Breast epithelium (tissue), 4 donors: ENCODE measurements at places on chromosomes 7 and 10. TPM values are rescaled to one million over a fixed set of nuclear protein-coding genes. Genes with fewer than 3 reads are reported as not detected.
A peak's percentile ranks its signal among the peaks of the same experiment; 100 is the strongest.

DNA sequence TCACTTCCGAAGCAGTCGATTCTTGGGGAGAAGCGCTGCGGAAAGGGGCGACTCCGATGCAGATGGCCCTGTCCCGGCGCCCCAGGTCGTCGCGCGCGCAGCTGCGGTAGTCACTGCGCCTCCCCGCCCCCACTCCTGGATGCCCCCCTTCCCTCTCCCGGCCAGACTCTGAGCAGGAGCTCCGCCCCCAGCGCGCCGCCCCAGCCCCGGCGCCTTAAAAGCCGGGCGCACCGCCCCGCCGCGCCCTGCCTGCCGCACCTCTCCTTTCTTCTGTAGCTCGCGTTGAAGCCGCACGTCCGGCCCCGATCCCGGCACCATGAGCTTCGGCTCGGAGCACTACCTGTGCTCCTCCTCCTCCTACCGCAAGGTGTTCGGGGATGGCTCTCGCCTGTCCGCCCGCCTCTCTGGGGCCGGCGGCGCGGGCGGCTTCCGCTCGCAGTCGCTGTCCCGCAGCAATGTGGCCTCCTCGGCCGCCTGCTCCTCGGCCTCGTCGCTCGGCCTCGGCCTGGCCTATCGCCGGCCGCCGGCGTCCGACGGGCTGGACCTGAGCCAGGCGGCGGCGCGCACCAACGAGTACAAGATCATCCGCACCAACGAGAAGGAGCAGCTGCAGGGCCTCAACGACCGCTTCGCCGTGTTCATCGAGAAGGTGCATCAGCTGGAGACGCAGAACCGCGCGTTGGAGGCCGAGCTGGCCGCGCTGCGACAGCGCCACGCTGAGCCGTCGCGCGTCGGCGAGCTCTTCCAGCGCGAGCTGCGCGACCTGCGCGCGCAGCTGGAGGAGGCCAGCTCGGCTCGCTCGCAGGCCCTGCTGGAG is at the start of gene INA:
INA (plus strand) TSS at position 243 of the 817 bp plus-strand sequence; CDS start at position 317, 74 bp downstream.
- H3K36me3 ChIP-seq: no peaks in the 10 kb centered on the region
- H3K27me3 ChIP-seq: peaks cover 5% of the 10 kb centered on the region
- peaks cover 8% of the 10 kb centered on the region for H3K4me1 ChIP-seq
- no peak within 1 kb of the TSS for H3K4me3 ChIP-seq
- no peak within 1 kb of the TSS for H3K27ac ChIP-seq

DNA sequence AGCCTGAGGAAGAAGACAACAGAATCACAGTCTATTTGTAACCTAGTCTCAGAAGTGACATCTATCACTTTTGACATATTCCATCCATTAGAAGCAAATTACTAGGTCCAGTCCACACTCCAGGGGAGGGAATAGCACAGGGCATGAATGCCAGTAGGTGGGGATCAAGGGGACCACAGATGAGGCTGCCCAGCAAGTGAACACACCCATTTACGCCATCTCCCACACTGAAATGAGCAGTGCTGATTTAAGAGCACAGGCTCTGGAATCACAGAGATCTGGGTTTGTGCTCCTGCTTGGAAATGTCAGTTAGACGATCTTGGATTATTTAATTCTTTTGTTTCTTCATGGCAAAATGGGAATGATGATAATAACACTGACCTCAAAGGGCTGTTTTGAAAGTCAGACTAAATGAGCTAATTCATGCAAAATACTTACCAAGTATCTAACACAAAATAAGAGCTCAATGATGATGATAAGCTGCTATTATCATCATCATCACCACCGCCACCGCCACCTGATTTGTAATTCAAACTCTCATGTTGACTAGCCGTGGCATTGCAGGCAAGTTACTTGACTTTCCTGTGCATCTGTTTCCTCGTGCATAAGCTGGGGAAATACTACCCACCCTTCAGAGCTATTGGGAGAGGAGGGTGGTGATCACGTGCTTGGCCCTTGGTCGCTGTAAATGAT is 138.9 kb upstream of the KLF14 start:
- no peaks in the 10 kb centered on the region for H3K27me3 ChIP-seq
- H3K36me3 ChIP-seq: no peaks in the 10 kb centered on the region
- H3K4me3 ChIP-seq: no peak overlapping the region
- no peaks in the 10 kb centered on the region for H3K4me1 ChIP-seq
- peak overlapping the region; percentile 17 for H3K27ac ChIP-seq

DNA sequence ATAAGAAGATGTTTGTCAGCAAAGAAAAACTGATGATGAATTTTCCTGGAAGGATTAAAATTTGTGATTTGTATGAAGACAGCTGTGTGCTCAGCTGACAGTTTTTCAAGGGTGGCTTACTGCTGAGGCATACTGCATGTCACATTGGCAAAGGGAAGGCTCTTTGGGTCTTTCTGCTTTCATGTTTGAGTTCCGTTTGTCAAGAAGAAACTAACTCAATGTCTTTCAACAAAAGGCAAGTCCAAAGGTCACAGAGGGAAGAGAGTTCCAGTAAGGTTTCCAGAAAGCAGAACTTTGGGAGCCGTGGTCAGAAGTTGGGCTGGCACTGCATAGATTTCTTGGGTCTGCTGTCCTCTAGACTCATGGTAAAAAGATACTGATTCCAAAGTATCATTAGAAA is 16.9 kb downstream of the DYDC2 start:
- no peaks in the 10 kb centered on the region for H3K4me1 ChIP-seq
- no peaks in the 10 kb centered on the region for H3K27me3 ChIP-seq
- H3K36me3 ChIP-seq: no peaks in the 10 kb centered on the region
- no peak overlapping the region for H3K27ac ChIP-seq
- no peak for DNase-seq

GRCh38 chr7:87380905-87381304 is 35.4 kb downstream of the CROT start:
- no peaks in the 10 kb centered on the region for H3K4me1 ChIP-seq
- no peaks in the 10 kb centered on the region for H3K27me3 ChIP-seq
- peaks cover 3% of the 10 kb centered on the region for H3K36me3 ChIP-seq
- no peak overlapping the region for H3K27ac ChIP-seq

GRCh38 chr7:120920591-120921274 is 29.8 kb upstream of the ING3 start:
- H3K4me1 ChIP-seq: no peaks in the 10 kb centered on the region
- DNase-seq: no peak
- no peaks in the 10 kb centered on the region for H3K27me3 ChIP-seq

GRCh38 chr10:100502926-100503494 is 16.7 kb downstream of the SEC31B start:
- H3K27me3 ChIP-seq: no peaks in the 10 kb centered on the region
- H3K4me1 ChIP-seq: no peaks in the 10 kb centered on the region
- no peak overlapping the region for H3K4me3 ChIP-seq
- no peak overlapping the region for H3K27ac ChIP-seq

GRCh38 chr10:44044549-44044948 is 340.3 kb downstream of the CXCL12 start:
- H3K4me3 ChIP-seq: no peak overlapping the region
- H3K36me3 ChIP-seq: no peaks in the 10 kb centered on the region
- peak overlapping the region; percentile 68 for H3K27ac ChIP-seq
- no peaks in the 10 kb centered on the region for H3K27me3 ChIP-seq
- no peak for DNase-seq

GRCh38 chr7:147852833-147853232 is 737.7 kb upstream of the C7orf33 start:
- no peak for DNase-seq
- H3K4me1 ChIP-seq: no peaks in the 10 kb centered on the region
- no peak overlapping the region for H3K4me3 ChIP-seq

GRCh38 chr10:115118346-115118745 is 25.2 kb downstream of the ATRNL1 start:
- no peaks in the 10 kb centered on the region for H3K4me1 ChIP-seq
- no peaks in the 10 kb centered on the region for H3K27me3 ChIP-seq
- H3K4me3 ChIP-seq: no peak overlapping the region
- H3K36me3 ChIP-seq: peaks cover 4% of the 10 kb centered on the region

GRCh38 chr7:50710441-50711154 is 72.1 kb downstream of the GRB10 start:
- no peak overlapping the region for H3K4me3 ChIP-seq
- no peak for DNase-seq
- H3K27ac ChIP-seq: peak overlapping the region; percentile 10

DNA sequence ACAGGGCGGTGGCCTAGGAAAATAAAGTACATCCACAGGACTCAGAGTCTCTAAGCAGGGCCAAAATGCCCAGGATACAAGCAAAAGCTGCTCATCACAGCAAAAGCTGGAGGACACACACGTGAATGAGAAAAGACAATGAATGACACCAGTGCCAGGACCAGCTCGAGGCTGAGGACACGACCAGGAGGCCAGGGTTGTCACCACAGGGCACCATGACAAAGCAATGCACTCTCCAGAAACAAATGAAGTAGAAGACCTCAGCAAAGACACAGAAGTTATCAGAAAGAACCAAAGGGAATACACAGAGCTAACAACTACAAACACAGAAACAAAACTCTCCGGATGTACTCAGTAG is 92.1 kb downstream of the FOXL3 start:
- no peaks in the 10 kb centered on the region for H3K4me1 ChIP-seq
- H3K4me3 ChIP-seq: no peak overlapping the region
- H3K27ac ChIP-seq: no peak overlapping the region
- H3K27me3 ChIP-seq: peaks cover 8% of the 10 kb centered on the region

DNA sequence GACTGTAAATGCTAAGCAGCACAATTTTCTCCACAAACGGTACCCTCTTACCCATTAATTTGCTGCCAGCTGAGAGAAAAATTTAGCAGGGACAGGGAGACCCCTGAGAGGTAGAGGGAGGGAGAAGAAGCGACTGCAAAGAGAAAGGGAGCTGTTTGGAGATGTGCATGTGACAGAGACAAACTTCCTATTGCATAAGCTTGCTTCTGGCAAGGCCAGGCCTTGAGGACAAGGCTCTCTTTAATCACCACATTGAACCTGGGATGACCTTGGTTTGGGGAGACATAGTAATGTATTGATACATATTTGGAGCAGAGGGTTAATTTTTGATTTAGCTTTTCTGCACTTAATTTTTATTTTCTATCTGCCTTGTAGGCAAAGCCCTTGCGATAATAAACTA is 31.1 kb upstream of the HIBADH start:
- no peaks in the 10 kb centered on the region for H3K4me1 ChIP-seq
- no peaks in the 10 kb centered on the region for H3K27me3 ChIP-seq
- peak; percentile 28 for DNase-seq
- H3K27ac ChIP-seq: no peak overlapping the region

GRCh38 chr10:100575585-100576281 is 40.0 kb downstream of the HIF1AN start:
- H3K36me3 ChIP-seq: no peaks in the 10 kb centered on the region
- no peaks in the 10 kb centered on the region for H3K4me1 ChIP-seq
- H3K27ac ChIP-seq: no peak overlapping the region
- peaks cover 27% of the 10 kb centered on the region for H3K27me3 ChIP-seq

ZP3 gene
- 2.0 TPM for total RNA-seq

LIPN gene
- total RNA-seq: not detected

EMX2 gene
- total RNA-seq: 0.29 TPM

INMT gene
- total RNA-seq: 7.8 TPM

TUBAL3 gene
- total RNA-seq: 1.6 TPM

KCNH2 gene
- 0.29 TPM for total RNA-seq

ZNF746 gene
- total RNA-seq: 23.5 TPM

VWDE gene
- total RNA-seq: not detected
